ENCODE measurements at places on chromosomes 4 and X.

- DNase-seq = no peak
These were observed 172.4 kb downstream of the PRDM5 start for GRCh38 chr4:120750152-120750525.

- DNase-seq = no peak
These were observed 40.6 kb upstream of the DYNLT3 start for GRCh38 chrX:37888010-37888409.

DNA sequence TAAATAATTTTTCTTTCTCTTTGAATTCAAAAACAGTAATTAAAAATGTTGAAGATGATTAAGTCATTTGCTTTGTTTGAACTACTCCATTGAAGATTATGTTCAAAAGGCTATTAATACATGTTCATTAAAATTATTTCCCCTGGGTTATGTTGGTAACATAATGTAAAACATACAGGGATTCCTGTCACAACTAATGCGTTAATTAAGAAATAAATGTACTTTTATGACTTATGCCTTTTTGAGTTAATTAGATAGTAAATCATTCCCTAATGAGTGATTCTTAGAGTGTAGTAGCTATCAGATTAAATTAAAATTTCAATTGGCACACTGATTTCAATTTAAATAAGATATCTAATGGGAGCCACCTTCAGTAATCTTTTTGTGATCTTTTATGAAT lies 549.1 kb downstream of the ANKRD50 start:
- DNase-seq = no peak

GRCh38 chrX:49840679-49841078 lies 11.6 kb downstream of the PAGE4 start:
- no peak for DNase-seq

GRCh38 chrX:154696676-154697045 lies 43.3 kb upstream of the CTAG2 start:
- DNase-seq = no peak

DNA sequence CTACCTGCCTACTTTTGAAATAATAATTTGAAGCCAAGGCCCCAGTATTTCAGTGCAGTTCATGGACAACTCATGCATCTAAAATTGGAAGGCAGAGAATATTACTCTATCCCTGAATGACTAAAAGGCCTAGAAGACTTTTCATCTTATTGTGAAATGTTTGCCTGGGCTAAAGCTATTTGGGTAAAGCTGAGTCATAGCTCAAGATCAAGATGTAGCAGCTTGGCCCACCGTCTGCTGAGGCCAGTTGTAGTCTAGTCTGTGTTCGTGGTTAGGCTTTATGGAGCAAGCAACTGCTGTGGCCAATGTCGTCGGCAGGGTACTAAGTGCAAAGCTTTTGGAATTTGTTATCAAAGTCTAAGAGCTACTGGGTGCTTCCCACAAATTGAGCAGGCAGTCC lies 929.1 kb downstream of the RAB28 start:
- no peak for DNase-seq
